ENCODE measurements at places on chromosomes 7 and 10.
A peak's percentile ranks its signal among the peaks of the same experiment; 100 is the strongest.

DNA sequence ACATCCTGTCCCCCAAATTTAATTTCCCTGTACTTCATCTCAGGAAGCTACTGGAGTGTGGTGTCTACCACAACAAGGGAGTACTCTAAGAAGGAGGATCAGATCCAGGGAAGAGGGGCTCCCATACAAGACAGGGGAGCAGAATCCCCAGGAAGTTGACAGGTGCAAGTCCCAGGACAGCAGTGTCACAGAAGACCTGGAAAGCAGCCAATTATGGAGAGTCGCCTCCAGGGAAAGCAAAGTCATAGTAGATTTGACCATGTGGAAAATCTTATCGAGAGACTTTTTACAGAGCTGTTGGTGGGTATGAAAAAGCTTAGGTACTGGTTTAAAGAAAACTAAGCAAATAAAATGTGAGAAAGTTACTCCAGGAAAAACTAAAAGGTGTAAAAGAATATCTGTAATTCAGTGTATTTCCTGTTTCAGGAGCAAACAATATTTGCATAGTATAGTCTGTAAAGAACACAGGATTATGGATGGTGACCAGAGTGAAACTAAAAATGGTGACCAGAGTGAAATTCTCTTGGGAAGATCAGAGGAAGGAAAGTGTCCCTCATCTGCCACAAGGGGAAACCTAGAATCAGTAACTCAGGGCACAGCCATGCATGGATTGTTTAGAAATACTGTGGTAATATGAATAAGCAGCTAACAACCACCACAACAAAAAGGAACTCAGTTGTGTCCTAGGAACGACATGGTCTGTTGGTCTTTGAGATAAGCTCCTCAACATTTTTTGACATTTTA lies 44.5 kb downstream of the LANCL2 start:
- peak; percentile 88 for DNase-seq

DNA sequence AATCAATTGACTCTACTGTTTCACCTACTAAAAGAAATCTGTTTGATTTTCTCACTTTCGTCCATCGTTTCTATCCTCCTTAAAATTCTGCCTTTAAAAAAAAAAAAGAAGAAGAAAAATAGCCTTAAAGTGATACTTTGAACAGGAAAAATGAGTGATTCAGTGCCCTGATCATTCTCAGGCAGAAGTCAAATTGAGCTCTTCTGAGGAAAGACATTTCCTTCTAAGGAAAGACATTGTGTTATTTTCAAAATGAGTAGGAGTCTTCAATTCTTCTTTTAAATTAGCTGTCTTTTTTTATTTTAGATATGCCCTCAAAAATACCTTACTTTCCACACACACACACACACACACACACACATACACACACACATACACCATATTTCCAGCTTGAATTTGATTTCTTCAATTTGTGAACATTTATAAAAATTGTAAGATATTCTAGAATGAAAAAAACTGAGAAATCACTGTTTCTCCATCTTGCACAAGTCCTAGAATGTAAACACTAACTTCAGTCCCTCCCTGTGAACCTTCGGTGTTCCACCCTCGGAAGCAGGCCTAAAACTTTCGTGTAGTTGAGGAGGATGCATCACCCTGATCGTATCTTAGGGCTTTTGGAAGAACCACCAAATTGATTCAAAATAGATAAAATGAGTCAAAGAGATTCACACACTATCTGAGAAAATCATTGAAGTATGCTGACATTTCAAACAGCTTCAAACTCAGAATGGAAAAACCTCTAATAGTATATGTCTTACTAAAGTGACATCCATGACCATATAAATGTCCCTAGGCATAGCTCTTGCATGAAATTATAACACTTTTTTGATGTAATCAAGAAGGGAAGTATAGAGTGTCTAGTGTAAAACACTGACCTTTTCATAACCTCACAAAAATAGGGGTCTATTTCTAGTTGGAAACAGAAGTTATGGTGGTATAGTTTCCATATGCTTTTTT lies 270.8 kb downstream of the GATA3 start:
- no peak for DNase-seq

- peak; percentile 33 for DNase-seq
Measured at GRCh38 chr7:36765605-36766004, 41.3 kb upstream of the AOAH start.

DNA sequence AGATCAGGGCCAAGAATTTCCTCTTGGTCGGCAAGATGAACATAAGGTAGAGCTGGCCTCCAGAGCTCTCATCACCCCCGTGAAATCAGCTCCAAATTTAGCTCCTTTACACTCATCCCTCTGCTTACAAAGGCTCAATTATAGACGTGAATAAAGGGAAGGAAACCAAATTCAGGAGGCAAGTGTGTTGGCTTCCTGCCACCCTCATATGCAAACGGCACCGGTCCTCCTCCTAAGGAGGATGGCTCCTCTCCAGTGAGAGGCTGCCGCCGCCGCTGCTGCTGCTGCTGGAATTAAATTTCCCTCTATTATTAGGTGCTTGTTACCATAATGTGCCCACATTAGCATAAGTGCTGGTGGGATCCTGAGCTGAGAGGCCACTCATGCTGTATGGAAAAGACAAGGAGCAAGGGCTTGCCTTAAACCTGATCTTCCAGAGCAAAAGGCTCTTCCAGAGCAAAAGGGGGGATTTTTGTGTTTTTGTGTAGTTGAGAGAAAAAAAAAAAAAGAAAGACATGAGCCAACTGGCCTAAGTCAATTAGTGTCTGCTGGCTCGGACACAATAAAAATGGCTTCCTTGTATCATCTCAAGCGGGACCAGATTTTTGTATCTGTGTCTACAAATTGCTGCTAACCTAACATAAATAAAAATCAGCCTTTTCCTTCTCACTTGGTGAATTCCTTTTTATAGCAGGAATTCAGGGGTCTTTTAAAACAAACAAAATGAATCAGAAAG lies 68.4 kb downstream of the CDHR3 start:
- DNase-seq = no peak

DNA sequence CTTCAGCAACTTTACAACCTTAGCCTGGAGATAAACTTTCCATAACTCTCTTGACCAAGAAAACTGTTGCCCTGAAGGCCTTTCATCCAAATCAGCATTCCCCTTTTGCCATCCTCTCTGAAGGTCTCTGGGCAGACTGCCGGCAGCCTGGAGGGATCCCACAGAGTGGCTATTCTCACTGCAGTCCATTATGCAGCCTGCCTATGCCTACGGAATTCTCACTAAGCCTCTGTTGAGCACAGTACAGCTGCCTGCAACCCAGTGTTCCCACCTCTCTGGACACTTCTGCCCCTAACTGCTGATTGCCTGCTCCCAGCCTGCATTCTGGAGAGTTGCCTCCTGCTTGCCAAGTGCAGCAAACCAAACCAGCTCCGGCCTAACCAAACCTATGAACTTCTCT lies 548.9 kb upstream of the STEAP1 start:
- no peak for DNase-seq

DNA sequence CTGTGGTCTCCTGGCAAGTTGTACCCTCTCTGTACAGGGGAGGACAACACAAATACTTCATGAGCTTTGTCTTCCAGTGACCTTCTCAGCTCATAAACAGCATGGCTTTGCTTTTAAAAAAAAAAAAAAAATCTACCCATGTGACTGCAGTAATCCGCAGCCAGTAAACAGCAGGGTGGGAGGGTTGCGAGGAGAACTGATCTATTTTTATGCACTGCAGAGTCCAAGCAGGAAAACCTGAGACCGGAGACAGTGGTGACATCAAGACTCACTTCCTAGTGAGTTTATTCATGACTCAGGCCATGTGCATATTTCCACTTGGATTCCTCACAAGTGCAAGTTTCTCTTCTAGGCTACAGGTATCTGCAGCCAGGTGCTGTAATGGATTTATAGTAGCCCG lies 127.9 kb downstream of the NRF1 start:
- DNase-seq = peak; percentile 85

GRCh38 chr10:75117995-75118394 lies 6.5 kb downstream of the SAMD8 start:
- no peak for DNase-seq

GRCh38 chr10:10320956-10321355 lies 696.7 kb upstream of the CELF2 start:
- no peak for DNase-seq

- no peak for DNase-seq
Measured at GRCh38 chr10:123475466-123475865, 190.7 kb upstream of the GPR26 start.

- no peak for DNase-seq
Measured at GRCh38 chr10:27449571-27449970, 54.5 kb upstream of the RAB18 start.

DNA sequence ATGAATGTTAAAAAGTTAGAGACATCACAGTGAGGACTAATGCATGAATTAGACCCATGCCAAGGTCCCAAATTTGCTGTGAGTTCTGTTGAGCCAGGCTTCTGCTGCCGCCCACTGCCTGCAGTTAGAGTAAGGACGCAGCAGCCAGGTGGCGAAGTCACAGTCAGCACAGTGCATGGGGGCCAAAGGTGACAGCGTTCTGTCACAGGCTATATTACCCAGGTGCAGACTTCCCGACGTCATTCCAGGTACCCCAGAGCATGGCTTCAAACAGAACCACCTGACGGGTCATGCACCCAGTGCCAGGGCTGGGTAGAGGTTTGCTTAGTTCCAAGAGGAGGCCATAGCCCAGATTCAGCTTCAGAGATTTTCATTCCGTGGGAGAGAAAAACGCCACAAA lies 33.9 kb upstream of the HMX3 start:
- no peak for DNase-seq

DNA sequence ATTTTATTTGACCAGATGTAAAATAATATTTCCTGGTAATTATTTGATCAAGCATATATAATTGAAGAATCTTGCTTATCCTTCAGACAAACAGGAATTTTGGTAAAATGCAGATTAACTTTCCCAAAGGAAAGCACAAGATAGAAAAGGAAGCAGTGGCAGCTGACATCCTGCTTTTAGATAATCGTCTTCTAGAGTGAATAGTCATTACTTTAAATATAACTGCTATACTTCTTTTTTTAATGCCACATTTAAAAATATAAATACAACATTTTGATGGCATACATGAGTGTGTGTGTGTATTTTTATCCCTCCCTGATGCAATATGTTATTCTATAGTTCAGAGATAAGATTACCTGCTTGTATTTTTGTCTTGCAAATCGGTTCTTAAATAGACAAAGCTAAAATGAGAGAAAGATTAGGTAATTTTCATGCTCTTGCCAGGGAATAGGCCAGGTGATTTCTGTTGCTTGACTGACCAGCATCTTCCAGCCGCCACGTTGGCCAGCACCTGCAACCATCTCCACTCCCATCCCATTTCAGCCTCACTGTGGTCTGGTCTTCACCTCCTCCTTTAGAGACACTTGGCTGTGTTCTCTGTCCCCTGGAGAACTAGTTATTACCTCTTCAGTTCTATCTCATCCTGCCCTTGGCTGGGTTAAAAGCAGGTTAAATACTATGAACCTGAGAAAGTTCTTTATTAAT lies 58.1 kb downstream of the MDFIC start:
- DNase-seq = no peak

- no peak for DNase-seq
Measured at GRCh38 chr7:10977113-10977512, 3.4 kb downstream of the PHF14 start.

DNA sequence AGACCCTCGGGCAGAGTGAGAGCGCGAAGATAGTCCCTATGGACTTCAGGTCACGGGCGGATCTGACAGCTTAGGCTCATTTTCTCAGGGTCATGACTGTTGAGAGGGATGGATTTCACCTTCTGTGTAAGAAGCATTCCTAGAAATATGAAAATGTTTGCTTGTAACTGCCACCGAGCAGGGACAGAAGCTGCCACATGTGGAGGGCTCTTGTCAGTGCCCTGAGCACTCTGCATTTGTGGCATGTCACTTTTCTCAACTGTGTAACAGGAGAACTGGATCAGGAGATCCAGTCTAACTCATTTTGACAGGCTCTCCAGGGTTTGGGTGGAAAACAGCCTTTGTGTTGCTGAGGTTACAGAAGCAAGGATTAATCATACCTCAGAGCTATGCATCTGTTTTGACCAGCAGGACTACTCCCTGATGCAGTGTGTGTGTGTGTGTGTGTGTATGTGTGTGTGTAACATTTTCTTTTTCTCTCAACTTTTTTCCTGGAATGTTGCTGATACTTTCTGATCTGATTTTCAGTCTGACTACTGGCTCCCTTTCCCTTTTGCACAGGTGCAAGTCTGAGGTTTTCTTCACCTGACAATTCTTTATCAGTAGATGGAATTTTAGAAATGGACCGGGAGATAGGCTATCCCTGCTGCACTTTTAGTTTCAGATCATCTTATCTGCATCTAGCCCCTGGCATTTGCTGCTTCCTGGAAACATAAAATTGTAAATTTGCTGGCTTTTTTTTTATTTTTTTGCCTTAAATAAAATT lies 183.3 kb downstream of the STK31 start:
- no peak for DNase-seq

DNA sequence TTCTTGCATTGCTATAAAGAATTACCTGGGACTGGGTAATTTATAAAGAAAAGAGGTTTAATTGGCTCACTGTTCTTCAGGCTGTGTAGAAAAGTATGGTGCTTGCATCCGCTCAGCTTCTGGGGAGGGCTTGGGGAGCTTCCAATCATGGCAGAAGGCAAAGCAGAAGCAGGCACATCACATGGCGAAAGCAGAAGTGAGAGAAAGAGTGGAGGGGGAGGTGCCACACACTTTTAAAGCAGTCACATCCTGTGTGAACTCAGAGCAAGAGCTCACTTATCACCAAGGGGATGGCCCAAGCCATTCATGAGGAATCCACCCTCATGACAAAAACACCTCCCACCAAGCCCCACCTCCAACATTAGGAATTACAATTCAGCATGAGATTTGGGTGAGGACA lies 303.5 kb downstream of the OTUD1 start:
- DNase-seq = peak; percentile 24

GRCh38 chr10:103836861-103837260 lies 18.5 kb downstream of the SH3PXD2A start:
- DNase-seq = no peak

DNA sequence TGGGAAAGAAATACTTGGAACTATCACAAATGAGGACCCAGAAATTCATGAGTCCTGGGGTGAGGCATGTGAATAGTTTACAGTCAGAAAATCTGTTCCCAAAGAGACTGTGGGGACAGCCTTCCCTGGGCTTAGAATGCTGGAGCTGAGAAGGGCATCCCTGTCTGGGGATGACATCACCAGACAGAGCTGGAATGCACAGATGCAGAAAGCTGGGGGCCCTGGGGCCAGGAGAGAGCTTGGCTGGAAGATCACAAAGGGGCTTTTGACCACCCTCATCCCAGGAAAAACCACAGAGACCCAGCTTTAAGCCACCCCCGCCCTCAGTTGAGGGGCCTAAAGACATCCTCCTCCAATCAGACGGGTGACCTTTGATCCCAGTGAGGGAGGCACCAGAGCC lies 264.5 kb downstream of the PLXNA4 start:
- no peak for DNase-seq

- DNase-seq = no peak
Measured at GRCh38 chr7:28132959-28133870, 47.4 kb downstream of the JAZF1 start.

DNA sequence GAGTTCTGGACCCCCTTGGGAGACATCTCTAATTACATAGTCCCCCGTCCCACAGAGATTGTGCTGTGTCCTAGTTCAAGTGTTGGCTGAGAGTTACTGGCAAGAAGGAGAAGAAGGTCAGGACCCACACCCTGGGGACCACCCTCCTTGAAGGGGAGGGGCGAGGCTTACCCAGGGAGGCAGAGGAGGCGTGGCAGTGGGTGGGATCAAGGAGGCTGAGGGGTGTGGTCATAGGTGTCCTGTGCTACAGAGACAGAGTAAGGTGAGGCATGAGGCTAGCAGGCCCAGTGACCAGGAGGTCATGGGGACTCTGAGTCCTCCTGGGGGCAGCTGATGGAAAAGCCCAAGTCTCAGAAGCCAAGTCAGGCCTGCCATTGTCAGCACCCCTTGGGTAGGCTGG lies 29.4 kb upstream of the ADCYAP1R1 start:
- no peak for DNase-seq
